Dermis microvascular lymphatic vessel endothelial cell (primary cell): ENCODE measurements at places on chromosomes 11 and 22.
A peak's percentile ranks its signal among the peaks of the same experiment; 100 is the strongest.

DNA sequence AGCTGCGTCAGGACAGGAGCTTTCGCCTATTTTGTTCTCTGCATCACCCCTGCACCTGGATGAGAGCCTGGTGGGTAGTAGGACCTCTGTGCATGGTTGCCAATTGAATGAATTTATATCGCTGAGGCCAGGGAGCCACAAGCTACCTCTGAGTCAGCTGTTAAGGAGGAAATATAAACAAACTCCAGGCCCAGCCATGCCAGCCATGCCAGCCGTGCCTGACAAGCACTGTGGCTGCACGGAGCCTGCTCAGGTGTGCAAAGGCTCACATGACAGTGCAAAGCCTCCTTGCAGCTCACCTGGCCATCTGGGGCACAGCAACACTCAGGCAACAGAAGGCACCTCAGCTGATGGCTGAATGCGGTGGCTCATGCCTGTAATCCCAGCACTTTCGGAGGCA, 33.7 kb upstream of the LINC01488 start:
- DNase-seq, result no peak

DNA sequence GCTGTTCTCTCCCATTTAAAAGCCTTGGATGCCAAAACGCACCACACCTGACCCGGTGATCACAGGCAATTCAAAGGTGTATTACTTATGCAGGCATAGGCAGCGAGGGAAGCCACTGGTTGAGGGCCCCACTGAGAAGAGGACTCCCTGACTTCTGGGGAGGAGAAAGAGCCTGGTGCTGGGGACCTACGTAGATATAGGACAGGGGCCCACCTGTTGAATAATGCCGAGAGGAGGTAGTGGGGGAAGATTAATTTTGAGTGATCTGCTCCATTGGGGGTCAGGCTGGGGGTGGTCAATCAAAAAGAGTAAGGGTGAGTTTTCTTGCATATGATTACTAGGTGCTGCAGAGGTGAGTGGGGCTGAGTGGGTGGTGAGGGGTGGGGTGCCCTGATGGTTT, 7.8 kb downstream of the LMO2 start:
- no peak for DNase-seq

- DNase-seq, result no peak
Observed at GRCh38 chr22:43969989-43970755, 14.9 kb downstream of the SAMM50 start.

DNA sequence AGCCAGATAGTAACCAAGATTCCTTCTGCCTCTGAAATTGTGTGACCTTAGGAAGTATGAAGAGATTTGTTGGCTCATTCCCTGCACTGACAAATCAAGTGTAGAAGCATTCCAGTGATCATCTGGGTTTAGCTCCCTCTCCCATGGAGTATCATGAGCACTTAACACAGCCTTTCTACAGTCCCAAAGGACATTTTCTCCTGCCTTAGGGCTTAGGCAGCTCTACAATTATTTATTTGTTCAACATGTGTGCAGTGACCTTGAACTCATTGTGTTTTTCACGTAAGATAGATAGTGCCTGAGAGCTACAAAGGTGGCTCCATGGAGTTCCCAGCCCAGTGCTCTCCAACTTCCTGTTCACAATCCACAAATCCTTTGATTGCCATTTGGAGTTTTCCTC, 94.8 kb upstream of the FAT3 start:
- DNase-seq, result no peak

GRCh38 chr22:19877626-19878339, 23.1 kb upstream of the GNB1L start:
- DNase-seq, result no peak

- no peak for DNase-seq
Observed at GRCh38 chr11:106446955-106447354, 369.5 kb downstream of the AASDHPPT start.

DNA sequence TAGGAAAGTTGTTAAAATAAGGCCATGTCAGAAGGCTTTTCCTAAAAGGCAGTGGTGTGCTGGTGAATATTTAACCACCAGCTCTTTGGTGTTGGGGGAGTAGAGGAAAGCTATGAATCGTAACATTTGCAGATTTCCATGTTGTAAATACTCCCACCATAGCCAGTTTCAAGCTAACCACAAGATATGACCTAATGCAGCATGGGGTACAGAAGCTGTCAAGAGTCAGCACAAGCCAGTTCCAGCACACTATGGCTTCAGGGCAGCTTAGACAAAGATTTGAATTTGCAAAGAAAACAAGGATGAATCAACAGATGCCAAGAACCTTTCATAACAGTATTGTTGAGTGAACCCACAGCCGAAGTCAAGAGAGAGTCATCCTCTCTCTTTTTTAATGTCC, 40.0 kb downstream of the COMMD9 start:
- DNase-seq, result no peak

DNA sequence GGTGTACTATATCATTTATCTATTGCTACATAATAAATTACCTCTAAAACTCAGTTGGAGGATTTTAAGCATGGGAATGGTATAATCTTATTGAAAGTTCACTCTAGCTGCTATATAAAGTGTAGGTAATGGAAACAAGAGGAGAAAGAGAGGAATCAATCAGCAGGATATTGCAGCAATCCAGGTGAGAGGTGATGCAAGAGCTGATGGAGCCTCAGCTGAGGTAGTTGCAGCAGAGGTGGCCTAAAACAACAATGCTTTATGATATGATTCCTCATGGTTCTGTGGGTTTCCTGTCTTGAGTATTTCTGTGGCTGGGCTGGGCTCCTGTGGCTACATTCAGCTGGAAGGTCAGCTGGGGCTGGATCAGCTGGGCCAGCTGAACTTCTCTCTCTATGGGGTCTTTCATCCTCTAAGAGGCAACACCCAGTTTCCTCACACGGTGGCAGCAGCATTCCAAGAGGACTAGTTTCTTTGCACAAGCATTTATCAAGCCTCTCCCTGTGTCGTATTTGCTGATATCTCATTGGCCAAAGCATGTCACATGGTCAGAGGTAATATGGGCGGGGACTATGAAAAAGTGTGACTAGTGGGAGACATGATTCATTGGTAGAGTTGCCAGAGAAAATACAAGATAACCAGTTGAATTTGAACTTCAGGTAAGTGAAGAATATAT, 135.4 kb upstream of the LARGE1 start:
- no peak for DNase-seq

DNA sequence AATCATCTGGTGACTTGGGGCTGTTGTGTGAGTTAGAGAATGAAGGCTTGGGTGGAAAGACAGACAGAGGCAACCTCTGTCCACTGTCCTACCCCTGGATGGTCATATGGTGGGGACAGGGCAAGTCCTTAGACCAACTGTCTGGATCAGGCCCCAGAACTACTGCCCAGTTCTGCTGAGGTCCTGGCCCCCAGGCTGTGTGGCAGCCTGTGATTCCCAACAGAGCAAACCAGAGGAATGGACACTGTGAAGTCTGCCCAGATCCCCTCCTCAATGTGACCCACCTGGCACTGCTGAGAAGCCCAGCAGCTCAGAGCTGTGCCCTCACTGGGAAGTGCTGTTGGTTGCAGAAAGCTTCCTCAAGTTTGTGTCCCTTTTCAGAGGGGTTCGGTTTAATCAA, 69.0 kb downstream of the GGTLC2 start:
- no peak for DNase-seq

GRCh38 chr11:73466643-73467042, 90.4 kb downstream of the RELT start:
- DNase-seq, result no peak

- DNase-seq, result no peak
Observed at GRCh38 chr11:128331317-128331716, 256.0 kb downstream of the ETS1 start.

DNA sequence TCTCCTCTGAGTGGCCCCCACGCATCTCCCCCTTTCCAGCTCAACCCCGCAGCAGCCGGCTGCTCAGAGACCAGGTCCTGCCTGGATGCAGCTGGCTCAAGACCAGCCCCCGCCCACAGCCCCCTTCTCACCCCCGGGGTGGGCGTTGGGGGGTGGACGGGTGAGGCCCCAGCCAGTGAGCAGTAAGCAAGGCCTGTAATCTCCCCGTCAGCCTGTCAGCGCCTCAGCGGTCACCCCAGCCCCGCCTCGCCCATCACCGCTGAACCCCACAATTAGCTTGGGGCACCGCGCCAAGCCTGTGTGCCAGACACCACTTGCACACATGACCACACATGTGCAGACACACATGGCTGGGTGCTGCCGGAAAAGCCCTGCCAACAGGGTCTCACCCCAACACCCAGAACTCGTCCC, 5.9 kb downstream of the PLXNB2 start:
- no peak for DNase-seq

DNA sequence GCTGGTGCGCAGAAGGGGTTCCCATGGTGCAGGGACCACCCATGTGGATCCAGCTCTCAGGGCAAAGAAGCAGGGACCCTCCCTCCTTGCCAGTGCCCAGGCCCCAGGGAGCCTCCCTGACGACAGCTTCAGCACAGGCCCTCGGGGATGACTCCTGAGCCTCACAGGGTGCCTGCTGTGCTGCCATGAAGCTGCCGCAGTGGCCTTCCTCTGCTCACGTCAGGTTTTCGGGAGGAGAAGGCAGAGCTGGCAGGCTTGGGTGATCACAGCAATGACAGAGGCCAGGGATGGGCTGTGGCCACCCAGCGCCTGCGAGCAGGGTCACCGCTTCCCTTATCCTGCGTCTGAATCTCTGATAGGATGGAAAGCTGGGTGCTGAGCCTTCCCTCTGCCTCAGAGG, 276.2 kb downstream of the BRD1 start:
- no peak for DNase-seq

- DNase-seq, result no peak
Observed at GRCh38 chr22:46462726-46463371, 74.6 kb downstream of the CELSR1 start.

DNA sequence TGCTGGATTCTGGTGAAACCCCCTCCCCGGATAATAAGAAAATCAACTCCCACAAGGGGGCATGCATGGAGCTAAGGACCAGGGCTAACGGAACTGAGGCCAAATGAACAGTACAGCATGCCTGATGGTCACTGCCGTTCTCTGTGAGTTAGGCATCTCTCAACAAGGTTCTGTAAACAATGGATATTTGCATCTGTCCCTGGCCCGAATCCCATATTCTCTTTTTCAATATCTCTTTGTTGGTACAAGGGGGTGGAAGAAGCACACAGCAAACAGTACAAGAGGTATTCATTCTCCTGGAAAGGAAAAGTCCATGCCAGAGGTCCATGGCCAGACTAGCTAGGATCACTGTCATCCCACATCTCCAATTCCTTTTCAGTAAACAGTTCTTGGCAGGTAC, 32.2 kb upstream of the APOA1 start:
- no peak for DNase-seq

GRCh38 chr22:42951093-42951710, 63.7 kb downstream of the PACSIN2 start:
- DNase-seq, result no peak

DNA sequence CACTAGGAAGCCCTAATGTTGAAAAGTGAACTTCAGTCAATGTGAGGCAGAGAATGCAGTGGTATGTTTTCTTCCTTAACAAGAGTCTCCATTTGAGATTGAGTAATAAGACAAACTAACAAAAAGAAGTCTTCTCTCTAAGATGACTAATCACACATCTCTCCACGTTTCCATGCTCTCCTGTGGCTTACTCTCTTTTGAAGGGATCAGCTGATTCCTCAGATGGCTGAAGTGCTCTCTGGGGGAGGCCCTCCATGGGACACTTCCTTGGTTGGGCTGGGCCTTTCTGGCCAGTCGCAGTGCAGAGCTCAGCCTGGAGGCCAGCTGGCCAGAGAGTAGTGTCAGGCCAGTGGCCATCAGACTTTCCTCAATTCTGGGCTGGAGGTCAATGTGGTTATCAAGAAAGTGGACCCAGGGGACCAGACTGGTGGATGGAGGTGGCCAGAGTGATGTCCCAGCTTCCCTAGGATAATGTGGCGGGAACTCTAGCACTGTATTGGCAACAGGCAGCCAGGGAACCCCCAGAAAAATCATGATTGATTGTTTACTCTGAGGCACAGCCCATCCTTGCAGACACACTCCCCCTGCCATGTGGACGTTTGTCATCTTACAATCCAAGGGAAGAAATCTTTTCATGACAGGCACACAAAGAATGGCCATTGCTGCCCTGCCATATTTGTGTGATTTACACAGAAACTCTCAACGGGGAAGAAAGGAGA, 14.5 kb downstream of the CSRP3 start:
- no peak for DNase-seq

GRCh38 chr11:112596324-112596723, 335.7 kb upstream of the PLET1 start:
- no peak for DNase-seq

- DNase-seq, result peak; percentile 49
Observed at GRCh38 chr11:61871158-61871597, 20.2 kb downstream of the FADS3 start.

DNA sequence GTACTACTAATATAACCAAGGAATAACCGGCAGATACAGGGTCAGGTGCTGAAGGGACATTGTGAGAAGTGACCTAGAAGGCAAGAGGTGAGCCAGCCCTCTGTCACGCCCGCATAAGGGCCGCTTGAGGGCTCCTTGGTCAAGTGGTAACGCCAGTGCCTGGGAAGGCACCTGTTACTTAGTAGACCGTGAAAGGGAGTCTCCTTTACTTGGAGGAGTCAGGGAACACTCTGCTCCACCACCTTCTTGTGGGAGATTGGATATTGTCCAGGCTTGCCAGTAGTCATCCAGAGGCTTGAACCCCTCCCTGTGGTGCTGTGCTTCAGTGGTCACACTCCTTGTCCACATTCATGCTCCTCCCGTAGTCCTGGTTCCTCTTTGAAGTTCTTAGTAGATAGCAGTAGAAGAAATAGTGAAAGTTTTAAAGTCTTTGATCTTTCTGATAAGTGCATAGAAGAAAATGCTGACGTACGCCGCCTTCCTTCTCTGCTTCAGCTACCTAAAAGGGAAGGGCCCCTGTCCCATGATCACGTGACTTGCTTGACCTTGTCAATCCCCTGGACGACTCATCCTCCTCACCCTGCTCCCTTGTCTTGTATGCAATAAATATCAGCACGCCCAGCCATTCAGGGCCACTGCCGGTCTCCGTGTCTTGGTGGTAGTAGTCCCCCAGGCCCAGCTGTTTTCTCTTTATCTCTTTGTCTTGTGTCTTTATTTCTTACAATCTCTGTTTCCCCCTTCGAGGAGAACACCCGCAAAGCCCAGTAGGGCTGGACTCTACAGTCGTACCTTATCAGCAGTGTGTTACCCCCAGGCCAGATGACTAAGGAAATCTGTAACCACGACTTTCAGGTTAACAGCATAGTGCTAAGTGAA, 6.1 kb downstream of the NUP50 start:
- DNase-seq, result no peak

DNA sequence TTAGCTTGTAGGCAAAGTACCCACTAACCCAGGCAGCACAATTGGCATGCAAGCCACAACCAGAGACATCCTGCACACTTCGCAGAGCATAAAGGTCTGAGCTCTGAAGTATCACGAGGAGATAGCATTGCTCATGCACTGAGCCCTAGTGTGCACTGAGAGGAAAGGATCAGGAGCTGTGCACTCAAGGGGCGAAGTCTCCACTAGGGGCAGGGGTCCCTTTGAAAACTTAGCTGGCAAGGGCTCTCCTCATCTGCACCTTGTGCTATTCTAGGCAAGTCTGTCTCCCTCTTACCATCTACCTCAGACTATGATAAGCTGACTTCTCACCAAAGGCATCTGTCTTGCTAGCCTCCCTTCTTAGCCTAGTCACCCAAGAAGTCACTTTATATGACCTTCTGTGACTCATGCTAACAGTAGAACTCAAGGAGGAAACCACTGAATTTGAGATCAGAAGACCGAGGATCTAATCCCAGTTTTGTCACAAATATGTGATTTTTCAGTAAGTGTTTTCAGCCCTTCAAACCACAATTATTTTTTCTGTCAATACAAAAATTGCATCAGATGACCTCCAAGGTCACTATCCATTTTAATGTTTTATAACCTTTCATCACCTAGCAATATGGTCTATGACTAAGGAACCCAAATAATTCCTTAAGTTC, 1078.0 kb downstream of the NTM start:
- DNase-seq, result no peak

GRCh38 chr11:108313444-108313843, 90.6 kb downstream of the ATM start:
- DNase-seq, result no peak
